ENCODE measurements at places on chromosomes 11 and 22.

GRCh38 chr11:119791047-119791446 is 62.0 kb upstream of the NECTIN1 start:
- no peak for DNase-seq

GRCh38 chr22:16834971-16835370 is 9.8 kb upstream of the XKR3 start:
- DNase-seq, result no peak

- no peak for DNase-seq
Measured at GRCh38 chr11:61553373-61554171, 27.3 kb downstream of the SYT7 start.

- DNase-seq, result no peak
Measured at GRCh38 chr11:34339149-34340064, 18.4 kb downstream of the ABTB2 start.

GRCh38 chr11:25441421-25441820 is 890.5 kb upstream of the ANO3 start:
- no peak for DNase-seq

DNA sequence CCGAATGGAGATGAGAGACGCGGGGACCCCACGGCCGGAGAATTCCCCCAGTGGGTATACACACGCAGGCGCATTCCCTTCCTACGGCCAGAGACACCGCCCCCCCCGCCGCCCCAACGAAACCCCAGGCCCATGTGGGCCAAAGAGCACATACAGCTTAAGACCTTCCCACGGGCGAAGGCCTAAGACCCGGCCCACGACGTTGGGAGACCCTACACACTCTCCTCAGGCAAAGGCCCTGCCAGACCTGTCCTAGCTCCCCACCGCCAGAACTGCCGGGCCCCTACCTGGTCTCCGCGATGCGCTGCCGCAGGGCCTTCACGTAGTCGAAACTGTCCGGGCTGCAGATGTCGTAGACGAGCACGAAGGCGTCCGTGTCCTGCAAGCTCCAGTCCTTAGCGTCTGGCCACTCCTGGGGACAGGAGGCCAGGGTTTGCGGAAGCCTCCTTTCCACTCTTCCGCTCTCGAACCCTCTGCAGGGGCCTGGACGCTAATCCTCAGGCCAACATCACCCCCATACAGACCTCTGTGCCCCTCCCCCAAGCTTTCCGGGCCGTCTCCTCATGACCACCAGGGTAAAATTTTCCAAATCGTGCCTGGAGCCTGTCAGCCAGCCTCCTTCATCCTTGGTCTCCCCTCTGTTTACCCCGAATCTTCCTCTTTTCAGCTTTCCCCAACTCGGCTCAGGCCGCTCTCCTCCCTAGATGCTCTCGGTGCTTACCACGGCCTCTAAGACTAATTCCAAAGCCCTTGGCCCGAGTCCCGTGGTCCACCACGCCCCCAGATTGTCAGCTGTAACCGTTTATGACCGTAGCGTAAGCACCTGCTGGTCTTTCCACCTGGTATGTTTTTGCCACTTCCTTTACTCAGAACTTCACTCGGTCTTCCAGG is 1.7 kb downstream of the RASL10A start:
- no peak for DNase-seq

- no peak for DNase-seq
Measured at GRCh38 chr11:90635151-90635550, 412.3 kb upstream of the CHORDC1 start.

DNA sequence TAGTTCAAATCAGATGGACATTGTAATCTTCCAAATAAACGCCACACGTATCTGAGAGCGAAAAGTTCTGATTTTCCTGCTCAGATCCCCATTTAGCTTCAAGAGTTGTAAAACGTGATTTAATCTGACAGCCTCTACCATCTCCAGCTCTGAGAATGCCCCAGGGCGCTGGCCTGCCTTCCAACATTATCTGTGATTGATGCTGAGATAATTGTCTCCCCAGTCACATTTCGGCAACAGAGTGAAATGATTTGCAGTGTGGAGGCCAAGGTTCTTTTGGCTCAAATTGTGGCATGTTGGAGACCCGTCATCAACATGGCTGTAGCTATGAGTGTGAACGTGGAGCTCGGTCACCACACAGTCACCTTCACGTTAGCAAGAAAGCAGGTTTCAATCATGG is 283.4 kb downstream of the BRD1 start:
- no peak for DNase-seq

GRCh38 chr11:8362899-8363298 is 99.2 kb upstream of the LMO1 start:
- no peak for DNase-seq

GRCh38 chr22:31825513-31825912 is 71.7 kb downstream of the DEPDC5 start:
- DNase-seq, result no peak

DNA sequence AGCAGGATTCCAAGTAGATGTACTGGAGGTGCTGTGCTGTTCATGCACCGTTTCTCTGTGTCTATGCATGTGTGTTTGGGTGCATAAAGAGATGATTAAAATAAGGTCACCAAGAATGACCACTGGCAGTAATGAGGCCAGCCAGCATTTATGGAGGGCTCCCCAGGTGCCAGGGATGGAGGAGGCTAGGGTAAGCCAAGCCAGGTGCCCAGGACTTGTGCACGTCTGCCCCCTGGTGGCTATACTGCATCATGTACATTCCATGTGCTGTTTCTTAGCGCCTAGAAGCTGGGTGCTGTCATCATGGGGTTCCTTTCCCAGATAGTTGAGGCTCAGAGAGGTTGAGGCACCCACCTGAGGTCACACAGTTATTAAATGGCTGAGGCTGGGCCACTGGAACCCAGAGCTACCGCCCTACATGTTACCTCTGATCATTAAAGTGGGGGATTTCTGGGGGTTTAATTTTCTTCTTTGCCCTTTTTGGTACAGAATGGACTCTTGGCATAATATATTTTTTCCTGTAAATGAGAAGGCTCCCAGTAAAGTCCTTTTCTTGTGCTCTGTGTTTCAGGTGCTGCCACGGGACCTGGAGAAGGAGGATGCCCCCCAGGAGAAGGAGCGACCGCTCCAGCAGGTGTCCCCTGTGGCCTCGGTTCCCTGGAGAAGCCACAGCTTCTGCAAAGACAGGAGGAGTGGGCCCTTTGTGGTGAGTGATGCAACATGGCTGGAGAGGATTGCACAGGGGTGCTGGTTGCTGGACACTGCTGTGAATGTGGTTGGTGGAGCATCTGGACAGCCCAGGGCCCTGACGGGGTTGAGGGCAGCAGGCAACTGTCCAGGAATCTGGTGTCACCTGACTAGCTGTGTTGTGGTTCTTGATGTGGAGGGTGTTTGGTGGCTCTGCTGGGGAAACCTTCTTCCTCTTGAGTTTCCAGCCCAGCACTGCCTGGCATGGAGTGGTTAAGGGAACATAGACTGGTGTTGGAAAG is 96.4 kb downstream of the KIAA1671 start:
- peak; percentile 59 for DNase-seq

- no peak for DNase-seq
Measured at GRCh38 chr11:65912845-65913244, 6.0 kb downstream of the C11orf68 start.

GRCh38 chr11:119586181-119586580 is 142.8 kb downstream of the NECTIN1 start:
- no peak for DNase-seq

DNA sequence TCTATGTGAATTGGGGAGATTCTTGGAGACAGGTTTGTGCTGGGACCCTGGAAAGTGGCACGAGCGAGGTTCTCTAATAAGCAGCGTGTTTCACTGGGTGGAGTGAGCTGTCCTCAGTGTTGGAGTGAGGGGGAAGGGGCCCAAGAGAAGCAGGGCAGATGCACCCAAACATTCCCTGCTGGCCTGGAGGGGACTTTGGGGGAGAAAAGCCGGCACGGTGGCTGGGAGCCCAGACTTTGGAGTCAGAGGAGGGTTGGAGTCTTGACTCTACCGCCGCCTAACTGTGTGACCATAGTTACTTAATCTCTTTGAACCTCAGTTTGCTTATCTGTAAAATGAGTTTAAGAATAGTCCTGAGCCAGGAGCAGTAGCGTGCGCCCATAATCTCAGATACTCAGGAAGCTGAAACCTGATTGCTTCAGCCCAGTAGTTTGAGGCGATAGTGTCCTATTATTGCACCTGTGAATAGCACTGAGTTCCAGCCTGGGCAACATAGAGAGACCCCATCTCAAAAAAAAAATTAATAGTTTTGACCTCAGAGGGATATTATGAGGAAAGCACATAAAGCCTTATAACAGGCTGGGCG is 614 bp downstream of the NR1H3 start:
- no peak for DNase-seq

GRCh38 chr11:43879789-43880639 is 617 bp upstream of the ALKBH3 start:
- no peak for DNase-seq

- DNase-seq, result no peak
Measured at GRCh38 chr22:39925273-39925672, 24.4 kb downstream of the GRAP2 start.

GRCh38 chr11:44955015-44955738 is 4.5 kb upstream of the TP53I11 start:
- no peak for DNase-seq

DNA sequence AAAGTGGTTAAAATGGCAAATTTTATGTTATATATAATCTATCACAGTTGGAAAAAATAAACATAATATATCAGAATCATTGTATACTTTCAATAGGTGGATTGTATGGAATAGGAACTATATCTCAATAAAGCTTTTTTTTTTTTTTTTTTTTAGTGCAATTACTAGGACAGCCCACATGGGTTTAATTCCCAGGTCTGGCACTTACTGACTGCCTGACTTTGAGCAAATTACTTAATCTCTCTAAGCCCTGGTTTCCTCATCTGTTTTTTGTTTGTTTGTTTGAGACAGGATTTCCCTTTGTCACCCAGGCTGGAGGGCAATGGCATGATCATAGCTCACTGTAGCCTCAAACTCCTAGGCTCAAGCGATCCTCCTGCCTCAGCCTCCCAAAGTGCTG is 26.1 kb upstream of the BAIAP2L2 start:
- no peak for DNase-seq

GRCh38 chr22:45686836-45687235 is 15.2 kb downstream of the ATXN10 start:
- DNase-seq, result no peak

DNA sequence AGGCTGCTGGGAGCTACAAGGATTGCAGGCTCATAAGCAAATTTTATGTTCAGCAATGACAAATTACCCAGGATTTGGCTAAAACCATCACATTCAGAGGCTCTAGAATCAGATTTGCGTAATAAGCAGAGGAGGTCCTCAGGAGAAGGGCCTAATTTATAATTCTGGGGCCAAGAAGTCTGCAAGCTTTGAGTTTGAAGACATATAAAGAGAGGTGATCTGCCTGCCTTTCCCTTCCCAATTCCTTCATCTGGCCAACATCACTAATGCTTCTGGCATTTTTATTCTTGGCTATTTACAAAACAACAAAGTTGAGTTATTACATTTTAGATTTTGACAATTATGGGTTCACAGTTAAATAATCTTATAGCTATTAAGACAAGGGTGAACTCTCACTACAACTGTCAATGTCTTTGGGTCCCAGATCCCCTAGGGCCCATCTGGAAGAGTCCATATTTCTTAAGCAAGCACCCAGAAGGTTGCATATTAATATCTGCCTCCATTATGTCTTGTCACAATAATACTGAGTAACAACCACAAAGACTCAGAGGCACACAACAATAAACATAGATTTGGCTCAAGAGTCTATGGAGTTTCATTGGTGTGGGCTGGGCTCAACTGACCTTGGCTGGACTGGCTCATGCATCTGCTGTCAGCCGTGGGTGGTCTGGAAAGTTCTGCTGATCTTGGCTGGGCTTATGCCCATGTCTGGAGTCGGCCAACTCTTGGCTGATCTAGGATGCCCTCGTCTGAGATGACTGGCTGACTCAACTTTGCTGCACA is 67.2 kb upstream of the CD82 start:
- DNase-seq, result no peak

DNA sequence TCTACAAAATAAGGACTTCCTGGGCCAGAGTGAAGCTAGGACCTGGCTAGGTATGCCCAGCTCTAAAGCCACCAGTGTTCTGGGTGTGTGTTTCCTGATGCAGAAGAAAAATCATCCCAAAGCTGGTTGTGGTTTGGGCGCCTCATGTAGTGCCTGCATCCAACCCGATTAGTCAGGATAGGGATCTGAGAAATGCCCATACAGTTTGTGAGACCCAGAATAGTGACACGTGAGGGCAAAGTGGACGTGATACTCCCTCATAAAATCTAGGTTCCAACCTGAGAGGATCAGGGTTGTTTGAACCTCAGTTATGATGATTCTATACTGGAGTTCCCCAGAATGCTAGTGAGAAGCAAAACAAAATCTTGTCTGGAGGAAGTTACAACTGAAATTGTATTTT is 238.4 kb downstream of the TBC1D22A start:
- no peak for DNase-seq

DNA sequence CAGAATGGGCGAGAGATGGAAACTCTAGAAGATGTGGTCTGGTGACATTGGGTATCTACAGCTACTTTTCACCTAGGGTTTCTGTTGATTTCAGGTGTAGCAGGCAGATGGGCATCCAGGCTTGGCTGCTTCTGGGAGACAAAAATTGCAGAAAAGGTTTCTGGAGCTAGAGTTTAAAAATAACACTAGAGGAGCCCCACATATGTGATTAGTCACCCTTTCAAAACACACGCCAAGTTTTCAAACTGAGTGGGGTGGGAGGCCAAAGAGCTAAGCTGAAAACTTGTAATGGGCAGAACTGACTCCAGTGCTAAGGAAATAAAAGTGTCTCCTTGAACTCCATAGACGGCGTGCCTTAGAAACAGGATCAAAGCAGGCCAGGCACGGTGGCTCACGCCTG is 80.8 kb downstream of the GRK3 start:
- no peak for DNase-seq

Measured in activated CD4-positive, CD25-positive, alpha-beta regulatory T cell (primary cell).